ENCODE measurements at places on chromosomes 1 and 21. TPM values are rescaled to one million over a fixed set of nuclear protein-coding genes. Genes with fewer than 3 reads are reported as not detected.

GRCh38 chr1:94773296-94773809, 46.8 kb upstream of the SLC44A3 start:
- no peak for DNase-seq

DNA sequence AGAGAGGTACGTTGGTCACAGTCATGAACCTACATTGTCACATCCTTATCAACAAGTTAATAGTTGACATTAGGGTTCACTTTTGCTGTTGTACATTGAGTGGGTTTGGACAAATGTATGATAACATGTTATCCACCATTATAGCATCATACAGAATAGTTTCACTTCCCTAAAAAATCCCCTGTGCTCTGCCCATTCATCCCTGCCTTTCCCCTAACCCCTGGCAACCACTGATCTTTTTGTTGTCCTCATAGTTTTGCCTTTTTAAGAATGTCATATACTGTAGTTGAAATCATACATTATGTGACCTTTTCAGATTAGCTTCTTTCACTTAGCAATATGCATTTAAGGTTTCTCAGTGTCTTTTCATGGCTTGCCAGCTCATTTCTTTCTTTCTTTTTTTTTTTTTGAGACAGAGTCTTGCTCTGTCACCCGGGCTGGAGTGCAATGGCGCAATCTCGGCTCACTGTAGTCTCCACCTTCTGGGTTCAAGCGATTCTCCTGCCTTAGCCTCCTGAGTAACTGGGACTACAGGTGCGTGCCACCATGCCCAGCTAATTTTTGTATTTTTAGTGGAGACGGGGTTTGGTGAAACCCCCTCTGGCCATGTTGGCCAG, 50.6 kb downstream of the UCK2 start:
- no peak for DNase-seq

The IL19 gene
- 0.55 TPM for polyA plus RNA-seq

The FCRL5 gene
- 0.05 TPM for polyA plus RNA-seq

DNA sequence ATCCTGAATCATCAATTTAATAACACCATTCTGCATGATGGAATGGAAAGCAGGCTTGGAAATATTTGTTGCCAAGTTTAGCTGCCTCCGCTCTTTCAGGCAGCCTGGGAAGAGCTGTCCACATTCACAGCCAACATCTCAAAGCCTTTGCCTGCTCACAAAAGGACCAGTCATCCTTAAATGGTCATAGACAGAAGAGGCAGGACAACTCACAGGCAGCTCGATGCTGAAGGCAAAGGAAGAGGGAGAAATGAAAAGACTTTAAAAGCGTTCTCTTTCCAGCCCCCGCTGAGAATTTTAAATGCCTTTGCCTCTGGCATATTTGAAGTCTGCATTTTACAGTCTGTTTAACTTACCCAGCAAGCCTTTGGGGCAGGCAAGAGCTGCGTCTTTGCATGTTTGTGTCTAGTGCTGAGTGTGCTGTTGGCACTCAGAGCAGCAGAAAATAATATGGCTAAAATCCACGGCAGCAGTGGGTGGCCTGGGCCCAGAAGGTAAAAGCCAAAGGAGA, 68.9 kb downstream of the NMNAT2 start:
- no peak for DNase-seq

DNA sequence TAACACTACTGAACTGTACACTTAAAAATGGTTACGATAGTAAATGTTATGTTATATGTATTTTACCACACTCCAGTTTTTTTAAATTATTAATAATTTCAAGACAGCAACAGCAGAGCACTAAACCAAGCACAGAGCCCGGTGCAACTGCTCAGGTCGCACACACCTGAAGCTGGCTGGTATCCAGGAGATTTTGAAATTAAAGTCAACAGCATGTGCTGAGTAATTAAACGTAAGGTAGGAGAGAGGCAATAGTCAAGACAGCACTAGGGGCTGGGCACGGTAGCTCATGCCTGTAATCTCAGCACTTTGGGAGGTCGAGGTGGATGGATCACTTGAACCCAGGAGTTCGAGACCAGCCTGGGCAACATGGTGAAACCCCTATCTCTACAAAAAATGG, 35.1 kb upstream of the SLC30A10 start:
- DNase-seq = no peak

The LPAR3 gene
- 1.3 TPM for polyA plus RNA-seq

The CDK18 gene
- polyA plus RNA-seq = 28.0 TPM

- DNase-seq = no peak
These were observed 318.9 kb downstream of the AJAP1 start for GRCh38 chr1:4973341-4973740.

GRCh38 chr1:168019407-168019806, 82.5 kb upstream of the MPC2 start:
- no peak for DNase-seq

- no peak for DNase-seq
These were observed 89.1 kb upstream of the ERRFI1 start for GRCh38 chr1:8115031-8115768.

GRCh38 chr1:187032982-187033692, 204.4 kb downstream of the PLA2G4A start:
- no peak for DNase-seq

The CLCNKB gene
- 77.0 TPM for polyA plus RNA-seq

GRCh38 chr1:59857679-59858354, 43.1 kb downstream of the HOOK1 start:
- no peak for DNase-seq

The SAMD13 gene
- polyA plus RNA-seq = 6.5 TPM

The TMEM51 gene
- 20.2 TPM for polyA plus RNA-seq

DNA sequence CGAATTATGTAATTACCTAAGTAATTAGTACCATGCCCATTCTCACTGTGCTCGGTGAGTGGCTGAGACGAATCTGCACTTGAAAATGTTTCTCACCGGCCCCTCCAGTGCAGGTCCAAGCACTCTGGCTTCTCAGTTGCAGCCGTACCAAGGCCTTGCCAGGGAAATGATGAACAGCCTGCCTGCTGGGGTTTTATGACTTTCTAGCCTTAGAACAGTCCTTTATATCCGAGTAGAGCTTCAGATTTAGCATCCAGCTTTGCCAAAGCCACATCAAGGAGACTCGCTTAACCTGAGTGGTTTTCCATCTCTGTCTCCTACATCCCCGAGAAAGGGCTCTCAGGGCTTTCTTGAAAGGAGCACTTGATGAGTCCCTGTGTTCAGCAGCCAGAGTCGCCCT, 83.4 kb downstream of the GREM2 start:
- no peak for DNase-seq

DNA sequence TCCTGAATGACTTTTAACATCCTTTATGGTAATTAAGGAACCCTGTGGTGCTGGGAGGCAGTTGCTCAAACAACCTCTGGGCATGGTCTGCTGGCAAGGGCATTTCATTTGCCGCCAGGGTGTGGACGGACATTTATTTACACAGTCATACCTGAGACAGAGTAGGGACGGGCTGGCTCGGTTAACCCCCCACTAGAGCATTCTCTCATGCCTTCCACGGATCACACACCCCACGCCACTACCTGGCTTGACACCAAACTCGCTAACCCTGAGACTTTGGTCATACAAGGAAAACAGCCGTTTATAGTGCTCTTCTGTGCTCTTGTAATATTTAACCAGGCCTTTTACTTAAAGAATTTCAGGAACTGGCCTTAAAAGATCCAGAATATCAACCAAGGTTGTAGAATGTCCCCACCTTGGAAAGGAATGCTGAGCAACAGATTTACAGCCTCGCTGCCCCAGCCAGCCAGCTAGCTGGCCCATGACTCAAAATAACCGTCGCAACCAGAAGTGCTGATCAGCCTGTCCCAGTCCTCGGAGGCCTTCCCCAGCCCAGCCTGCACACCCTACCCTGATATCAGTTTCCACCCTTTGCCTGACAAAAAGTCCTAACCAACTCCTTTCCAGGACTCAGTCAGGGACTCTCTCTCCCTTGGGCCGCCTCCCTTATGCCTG, 6.5 kb upstream of the PDXK start:
- DNase-seq = no peak

DNA sequence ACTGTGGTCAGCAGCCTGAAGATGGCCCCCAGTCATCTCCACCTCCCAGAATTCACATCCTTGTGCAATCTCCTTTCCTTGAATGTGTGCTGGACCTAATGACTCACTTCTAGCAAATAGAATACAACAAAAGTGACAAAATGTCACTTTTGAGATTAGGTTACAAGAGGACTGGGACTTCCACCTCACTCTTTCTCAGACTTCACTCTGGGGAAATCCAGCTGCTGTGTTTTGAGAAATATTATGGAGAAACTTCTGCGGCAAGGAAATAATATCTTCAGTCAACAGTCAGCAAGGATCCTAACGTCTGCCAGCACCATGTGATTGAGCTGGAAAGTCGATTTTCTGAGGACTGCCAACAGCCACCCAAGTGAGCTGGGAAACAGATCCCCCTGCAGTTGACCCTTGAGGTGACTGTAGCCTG, 70.5 kb upstream of the GADD45A start:
- DNase-seq = no peak

Data from right renal pelvis (tissue), 4 donors.